ENCODE measurements at places on chromosomes 2 and 18. TPM values are rescaled to one million over a fixed set of nuclear protein-coding genes. Genes with fewer than 3 reads are reported as not detected.

The SNX17 gene
- 134 TPM for total RNA-seq

The NYAP2 gene
- total RNA-seq: not detected

The CTAGE1 gene
- not detected for total RNA-seq

The SCYGR2 gene
- total RNA-seq: not detected

The ENOSF1 gene
- 67.7 TPM for total RNA-seq

The SLC38A11 gene
- total RNA-seq: not detected

The RAX gene
- not detected for total RNA-seq

All from smooth muscle cell of the coronary artery (primary cell).